ENCODE measurements at places on chromosomes 12 and 14.

- no peak for DNase-seq
- no peaks in the 10 kb centered on the region for H3K27me3 ChIP-seq
- H3K4me3 ChIP-seq: no peak overlapping the region
- no peaks in the 10 kb centered on the region for H3K36me3 ChIP-seq
- no peak overlapping the region for H3K27ac ChIP-seq
Observed at GRCh38 chr14:100274250-100274649, 32.0 kb downstream of the SLC25A29 start.

- H3K27me3 ChIP-seq: no peaks in the 10 kb centered on the region
- H3K4me3 ChIP-seq: no peak overlapping the region
- no peak for DNase-seq
Observed at GRCh38 chr12:80721326-80721725, 4.6 kb downstream of the MYF5 start.

DNA sequence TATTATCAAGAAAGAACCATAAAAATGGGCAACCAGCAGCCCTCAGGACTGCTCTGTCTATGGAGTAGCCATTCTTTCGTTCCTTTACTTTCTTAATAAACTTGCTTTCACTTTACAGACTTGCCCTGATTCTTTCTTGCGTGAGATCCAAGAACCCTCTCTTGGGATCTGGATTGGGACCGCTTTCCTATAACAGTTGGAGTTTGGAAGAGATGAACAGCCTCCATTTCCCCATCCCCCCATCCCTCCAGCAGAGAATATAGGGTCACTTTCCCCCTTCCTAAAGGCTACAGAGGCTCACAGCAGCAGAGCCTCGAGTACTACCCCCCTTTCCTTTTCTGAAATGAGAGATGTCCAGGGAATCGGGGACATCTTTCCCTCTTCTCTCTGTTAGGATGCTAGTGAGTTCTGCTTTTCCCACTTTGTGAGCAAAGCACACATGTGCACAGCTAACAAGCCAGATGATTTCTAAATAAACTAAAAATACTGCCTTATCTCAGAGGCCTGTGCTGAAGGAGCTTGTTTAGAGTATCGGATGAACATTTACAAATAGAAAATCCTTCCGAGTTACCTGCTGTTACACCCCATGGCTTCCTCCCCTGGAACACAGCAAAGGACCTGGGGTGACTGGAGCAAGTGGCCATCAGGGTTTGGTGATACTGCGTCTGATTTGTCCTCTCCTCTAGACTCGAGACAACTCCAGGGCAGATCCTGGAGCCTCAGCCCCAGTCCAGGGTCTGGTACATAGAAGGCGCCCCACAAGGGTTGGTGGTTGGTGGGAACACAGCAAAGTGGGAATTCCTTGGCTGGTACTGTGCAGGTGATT is 144.2 kb downstream of the SLC38A6 start:
- no peaks in the 10 kb centered on the region for H3K36me3 ChIP-seq
- no peak overlapping the region for H3K4me3 ChIP-seq
- H3K27me3 ChIP-seq: no peaks in the 10 kb centered on the region
- no peak overlapping the region for H3K27ac ChIP-seq
- DNase-seq: no peak

DNA sequence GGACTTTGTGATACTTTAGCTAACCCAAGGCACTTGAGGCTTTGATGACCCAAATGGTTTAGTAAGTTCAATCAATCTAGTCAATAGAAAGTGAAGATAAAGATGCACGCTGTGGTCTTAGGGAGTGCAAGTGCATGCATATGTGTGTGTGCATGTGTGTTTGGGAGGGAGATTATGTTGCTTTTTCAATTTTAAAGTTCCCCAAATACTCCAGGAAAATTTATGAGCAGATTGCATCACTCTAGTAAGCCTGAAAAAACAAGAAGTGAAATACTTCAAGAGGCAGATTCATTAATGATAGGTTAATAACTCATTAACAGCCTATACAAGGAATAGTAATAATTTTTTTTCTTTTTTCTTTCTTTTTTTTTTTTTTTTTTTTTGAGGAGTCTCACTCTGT is 12.4 kb upstream of the SIX1 start:
- peaks cover 4% of the 10 kb centered on the region for H3K4me1 ChIP-seq
- no peak overlapping the region for H3K4me3 ChIP-seq
- no peak overlapping the region for H3K27ac ChIP-seq
- no peak for DNase-seq
- H3K36me3 ChIP-seq: no peaks in the 10 kb centered on the region
- no peaks in the 10 kb centered on the region for H3K27me3 ChIP-seq

DNA sequence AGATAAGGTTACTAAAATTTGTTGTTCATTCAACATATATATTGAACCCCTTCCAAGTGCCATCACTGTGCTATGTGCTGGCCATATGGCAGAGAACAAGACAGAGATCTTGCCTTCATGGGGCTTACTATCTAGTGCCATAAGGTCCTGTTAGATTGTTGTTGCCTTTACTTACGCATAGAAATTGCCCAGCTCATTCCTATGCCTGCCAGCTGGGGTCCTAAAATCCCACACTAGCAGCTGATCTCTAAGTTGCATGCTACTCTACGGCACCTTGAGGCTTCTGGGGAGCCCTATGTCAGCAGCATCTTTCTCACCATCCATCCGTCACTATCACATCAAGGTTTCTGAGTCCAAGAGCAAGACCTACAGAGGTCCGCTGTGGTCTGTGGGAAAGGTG is 1.4 kb upstream of the KCNK10 start:
- no peaks in the 10 kb centered on the region for H3K4me1 ChIP-seq
- no peak overlapping the region for H3K4me3 ChIP-seq
- no peak overlapping the region for H3K27ac ChIP-seq
- H3K27me3 ChIP-seq: peaks cover 32% of the 10 kb centered on the region
- H3K36me3 ChIP-seq: no peaks in the 10 kb centered on the region
- no peak for DNase-seq
